NCI-H187 treated with DMSO at 0.1 percent for 48 hours (cell line): ENCODE measurements at places on chromosomes 3 and 15.

DNA sequence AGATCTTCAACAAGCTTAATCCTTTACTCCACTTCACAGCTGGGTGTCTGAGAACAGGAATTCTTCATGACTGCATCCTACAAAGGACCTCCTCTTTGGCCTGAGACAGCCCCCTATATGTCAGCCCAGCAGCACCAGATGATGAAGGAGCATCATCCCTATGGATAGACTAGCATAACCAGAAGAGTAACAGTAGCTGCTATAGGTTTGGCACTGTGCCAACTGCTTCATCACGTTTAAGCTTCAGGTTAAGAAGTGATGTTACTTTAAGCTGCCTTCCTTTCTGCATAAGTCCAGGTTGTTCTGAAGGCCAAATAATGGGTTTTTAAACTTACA, 50.6 kb downstream of the CMSS1 start:
- no peak for DNase-seq

- no peak for DNase-seq
These were observed 588.9 kb downstream of the NTRK3 start for GRCh38 chr15:87667643-87668042.

- no peak for DNase-seq
These were observed 115.9 kb downstream of the FGF12 start for GRCh38 chr3:192611411-192611810.

- DNase-seq, result no peak
These were observed 422.4 kb downstream of the DIPK2A start for GRCh38 chr3:144394032-144394431.

GRCh38 chr3:183274609-183275008, 21.6 kb downstream of the B3GNT5 start:
- DNase-seq, result no peak

DNA sequence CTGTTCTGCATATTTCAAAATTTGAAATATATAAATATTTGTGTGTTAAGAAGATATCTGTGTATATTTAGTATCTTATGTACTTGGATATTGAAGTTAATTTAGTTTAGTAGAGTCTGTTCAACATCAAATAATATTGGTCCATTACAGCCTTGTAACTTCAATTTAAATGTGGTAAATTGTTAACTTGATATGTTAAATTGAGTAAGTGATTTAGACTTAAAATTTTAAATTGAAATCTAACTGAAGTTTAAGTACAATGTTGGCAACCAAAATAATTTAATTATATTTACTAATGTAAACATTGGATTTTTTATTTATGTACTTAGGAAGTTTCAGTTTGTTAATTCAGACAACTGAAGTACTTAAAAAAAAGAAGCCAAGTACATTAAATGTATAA, 343.9 kb upstream of the DNAJC19 start:
- no peak for DNase-seq

DNA sequence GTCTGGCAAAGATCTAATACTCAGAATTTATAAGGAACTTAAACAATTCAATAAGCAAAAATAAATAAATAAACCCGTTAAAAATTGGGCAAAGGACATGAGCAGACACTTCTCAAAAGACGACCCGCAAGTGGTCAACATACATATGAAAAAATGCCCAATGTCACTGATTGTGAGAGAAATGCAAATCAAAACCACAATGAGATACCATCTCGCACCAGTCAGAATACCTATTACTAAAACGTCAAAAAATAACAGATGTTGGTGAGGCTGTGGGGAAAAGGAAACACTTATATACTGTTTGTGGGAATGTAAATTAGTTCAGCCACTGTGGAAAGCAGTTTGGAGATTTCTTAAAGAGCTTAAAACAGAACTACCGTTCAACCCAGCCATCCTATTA, 188.0 kb upstream of the MRPL3 start:
- DNase-seq, result no peak

GRCh38 chr3:183548262-183548769, 7.2 kb downstream of the KLHL6 start:
- no peak for DNase-seq

GRCh38 chr3:36175916-36176461, 204.3 kb upstream of the STAC start:
- no peak for DNase-seq

GRCh38 chr15:85753261-85753660, 41.5 kb downstream of the KLHL25 start:
- no peak for DNase-seq

GRCh38 chr3:183278479-183279088, 25.5 kb downstream of the B3GNT5 start:
- DNase-seq, result peak; percentile 26

DNA sequence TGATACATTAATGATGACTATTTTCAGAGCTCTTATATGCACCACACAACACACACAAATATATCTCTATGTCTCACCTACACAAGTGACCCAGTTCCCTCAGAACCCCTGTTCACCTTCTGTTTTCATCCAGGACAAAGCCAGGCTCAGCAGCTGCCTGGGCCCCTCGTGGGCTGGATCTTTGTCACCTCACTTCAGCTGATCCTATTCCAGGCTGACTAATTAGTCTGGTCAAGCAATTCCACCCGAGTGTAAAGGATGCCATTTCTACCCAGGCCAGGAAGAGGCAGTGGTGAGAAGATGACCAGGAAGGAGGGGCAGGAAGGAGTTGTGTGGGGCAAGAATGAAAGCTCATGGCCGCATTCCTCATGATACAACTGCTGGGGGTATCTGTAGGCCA, 62.3 kb downstream of the DHX30 start:
- DNase-seq, result no peak

GRCh38 chr15:96337365-96338023, 7.0 kb downstream of the NR2F2 start:
- no peak for DNase-seq

- no peak for DNase-seq
These were observed 87.5 kb upstream of the MELTF start for GRCh38 chr3:197117114-197117513.

DNA sequence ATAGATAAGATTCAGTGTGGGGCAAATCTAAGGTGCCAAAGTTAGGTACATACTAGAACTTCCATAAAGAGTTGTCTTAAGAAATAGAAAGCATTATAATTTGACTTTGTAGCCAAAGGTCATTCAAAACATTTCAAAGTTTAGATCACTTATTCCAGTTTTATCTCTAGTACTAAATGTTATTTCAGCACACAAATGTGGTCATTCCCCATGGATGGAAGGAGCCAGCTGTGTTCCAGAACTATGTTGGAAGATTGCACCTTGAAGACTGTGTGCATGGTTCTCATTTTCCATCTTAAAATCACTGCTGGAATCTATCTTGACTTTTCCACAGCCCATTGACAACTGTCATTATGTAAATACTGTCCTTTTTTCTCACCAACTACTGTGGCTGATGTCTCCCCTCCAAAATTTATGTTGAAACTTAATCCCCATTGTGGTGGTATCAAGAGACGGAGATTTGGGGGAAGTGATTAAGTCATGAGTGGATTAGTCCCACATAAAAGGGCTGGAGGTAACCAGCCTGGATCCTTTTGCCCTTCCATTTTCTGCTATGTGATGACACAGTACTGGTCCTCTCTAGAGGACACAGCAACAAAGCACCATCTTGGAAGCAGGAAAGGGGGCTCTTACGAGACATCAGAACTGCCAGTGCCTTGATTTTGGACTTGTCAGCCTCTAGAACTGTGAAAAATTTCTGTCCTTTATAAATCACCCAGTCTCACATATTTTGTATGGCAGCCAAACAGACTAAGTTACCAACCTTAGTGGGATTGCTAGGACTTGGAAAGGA, 24.0 kb downstream of the TGFBR2 start:
- no peak for DNase-seq

- DNase-seq, result no peak
These were observed 320.9 kb upstream of the CTDSPL start for GRCh38 chr3:37540786-37541185.

GRCh38 chr3:65809641-65810150, 229.0 kb downstream of the MAGI1 start:
- DNase-seq, result no peak

- DNase-seq, result no peak
These were observed 88.7 kb downstream of the ANKRD28 start for GRCh38 chr3:15708882-15709677.

- DNase-seq, result no peak
These were observed 33.3 kb upstream of the MRPS22 start for GRCh38 chr3:139310474-139310933.

DNA sequence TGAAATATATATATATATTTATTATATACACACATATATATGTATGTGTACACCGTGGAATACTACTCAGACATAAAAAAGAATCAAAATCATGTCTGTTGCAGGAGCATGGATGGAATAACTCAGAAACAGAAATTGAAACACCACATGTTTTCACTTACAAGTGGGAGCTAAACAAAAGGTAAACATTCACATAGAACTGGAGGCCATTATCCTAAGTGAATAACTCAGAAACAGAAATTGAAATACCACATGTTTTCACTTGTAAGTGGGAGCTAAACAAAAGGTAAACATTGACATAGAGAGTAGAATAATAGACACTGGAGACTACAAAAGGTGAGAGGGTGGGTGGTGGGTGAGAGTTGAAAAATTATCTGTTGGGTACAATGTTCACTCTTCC, 171.5 kb upstream of the GOLIM4 start:
- no peak for DNase-seq

DNA sequence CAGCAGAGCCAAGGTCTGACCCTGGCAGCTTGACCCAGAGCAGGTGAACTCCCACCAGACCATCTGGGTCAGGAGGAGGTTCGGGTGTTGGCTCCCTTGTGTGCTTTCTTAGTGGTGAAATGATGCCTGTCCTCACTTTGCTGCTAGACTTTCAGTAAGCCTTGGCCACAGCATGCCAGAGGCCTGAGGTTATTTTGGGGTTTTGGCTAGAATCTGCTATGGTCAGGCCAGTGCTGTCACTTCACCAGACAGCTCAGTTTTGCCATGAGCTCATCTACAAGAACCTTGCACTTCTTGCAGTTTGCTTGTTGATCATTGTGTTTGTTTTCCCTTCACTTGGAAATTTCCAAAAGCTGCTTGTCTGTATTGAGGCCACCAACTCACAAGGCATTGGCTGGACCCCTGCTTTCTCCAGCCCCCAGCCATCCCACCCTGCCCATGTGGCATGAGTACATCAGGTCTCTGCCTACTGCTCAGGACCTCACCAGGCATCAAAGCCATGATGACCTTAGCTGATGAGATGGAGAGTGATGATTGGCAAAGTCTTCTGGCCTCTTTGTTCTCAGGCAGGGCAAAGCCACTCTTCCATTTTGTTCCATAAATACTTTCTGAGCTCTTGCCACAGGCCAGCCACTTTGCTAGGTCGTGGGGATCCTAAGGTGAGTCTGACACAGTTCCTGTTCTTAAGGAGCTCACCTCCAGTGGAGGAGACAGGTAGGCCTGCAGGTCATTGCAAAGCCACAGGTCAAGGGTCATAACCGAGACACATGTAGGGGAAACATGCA, 122.6 kb downstream of the ARNT2 start:
- DNase-seq, result no peak

DNA sequence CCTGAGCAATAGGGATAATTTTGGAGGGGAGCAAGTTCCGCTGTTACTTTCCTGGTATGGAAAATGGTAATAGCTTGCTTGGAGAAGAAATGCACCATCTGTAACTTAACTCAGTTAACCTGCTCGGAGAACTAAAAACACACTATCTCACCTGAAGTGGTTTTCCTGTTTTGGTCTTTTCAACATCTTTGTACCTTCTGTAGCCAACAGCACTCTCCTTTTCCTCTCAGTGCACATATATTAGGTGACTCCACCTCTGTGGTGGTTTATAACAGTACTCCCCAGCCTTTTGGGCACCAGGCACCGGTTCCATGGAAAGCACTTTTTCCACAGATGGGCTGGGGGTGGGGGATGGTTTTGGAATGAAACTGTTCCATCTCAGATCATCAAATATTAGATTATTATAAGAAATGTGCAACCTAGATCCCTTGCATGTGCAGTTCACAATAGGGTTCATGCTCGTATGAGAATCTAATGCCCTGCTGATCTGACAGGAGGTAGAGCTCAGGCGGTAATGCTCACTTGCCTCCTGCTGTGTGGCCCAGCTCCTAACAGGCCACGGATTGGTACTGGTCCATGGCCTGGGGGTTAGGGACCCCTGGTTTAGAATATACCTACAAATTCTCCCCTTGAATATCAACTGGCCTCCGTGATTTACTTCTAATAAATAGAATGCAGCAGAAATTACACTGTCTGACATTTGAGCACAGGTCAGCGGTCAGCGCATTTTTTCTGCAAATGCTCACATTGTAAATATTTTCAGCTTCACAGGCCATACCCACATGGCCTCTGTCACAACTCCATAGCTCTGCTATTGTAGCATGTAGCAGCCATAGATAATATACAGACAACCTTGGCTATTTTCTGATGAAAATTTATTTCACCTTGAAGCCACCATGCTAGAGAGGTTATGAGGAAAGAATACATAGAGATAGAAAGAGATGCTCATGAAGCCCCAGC, 83.8 kb upstream of the SUCLG2 start:
- DNase-seq, result no peak

DNA sequence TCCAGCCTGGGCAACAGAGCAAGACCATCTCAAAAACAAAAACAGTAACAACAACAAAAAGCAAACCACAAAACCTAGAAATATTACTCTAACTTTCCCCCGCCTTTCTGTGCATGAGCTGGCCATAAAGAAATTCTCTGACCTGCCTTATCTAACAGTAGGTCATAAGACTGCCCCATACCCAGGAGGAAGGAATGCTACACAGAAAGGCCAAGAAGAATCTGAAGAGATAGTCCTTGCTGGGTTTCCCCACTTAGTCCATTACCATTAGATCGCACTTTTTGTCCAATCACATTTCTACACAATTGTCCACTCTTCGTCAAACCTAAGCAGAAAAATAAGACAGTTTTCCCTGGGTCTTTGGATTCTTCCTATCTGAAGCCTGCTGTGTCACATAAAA, 23.5 kb downstream of the CIAO2A start:
- DNase-seq, result no peak

- peak; percentile 69 for DNase-seq
These were observed 202.5 kb upstream of the TLE3 start for GRCh38 chr15:70299931-70300869.

- no peak for DNase-seq
These were observed 2.4 kb downstream of the CCNDBP1 start for GRCh38 chr15:43187544-43188155.

DNA sequence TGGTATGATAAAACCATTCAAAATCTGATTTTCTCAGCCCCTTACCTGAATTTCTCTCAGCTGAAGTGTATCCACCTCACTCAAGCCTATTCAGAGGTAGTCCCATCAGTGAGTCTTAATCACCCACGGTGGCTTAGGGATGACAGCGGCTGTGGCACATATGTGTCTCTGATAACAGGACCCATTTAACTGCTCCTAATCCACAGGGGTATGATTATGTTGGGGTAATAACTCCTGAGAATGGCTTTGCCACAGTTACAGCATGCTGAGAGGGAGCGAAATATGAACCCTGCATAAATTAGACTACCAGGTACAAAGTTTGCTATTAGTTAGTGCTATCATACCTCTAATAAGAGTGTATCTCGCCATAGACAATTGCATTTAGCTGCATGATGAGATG, 10.6 kb downstream of the CLRN1 start:
- no peak for DNase-seq

GRCh38 chr15:91209726-91210125, 109.7 kb downstream of the SV2B start:
- DNase-seq, result no peak
